ENCODE measurements at places on chromosomes 2 and 18.

DNA sequence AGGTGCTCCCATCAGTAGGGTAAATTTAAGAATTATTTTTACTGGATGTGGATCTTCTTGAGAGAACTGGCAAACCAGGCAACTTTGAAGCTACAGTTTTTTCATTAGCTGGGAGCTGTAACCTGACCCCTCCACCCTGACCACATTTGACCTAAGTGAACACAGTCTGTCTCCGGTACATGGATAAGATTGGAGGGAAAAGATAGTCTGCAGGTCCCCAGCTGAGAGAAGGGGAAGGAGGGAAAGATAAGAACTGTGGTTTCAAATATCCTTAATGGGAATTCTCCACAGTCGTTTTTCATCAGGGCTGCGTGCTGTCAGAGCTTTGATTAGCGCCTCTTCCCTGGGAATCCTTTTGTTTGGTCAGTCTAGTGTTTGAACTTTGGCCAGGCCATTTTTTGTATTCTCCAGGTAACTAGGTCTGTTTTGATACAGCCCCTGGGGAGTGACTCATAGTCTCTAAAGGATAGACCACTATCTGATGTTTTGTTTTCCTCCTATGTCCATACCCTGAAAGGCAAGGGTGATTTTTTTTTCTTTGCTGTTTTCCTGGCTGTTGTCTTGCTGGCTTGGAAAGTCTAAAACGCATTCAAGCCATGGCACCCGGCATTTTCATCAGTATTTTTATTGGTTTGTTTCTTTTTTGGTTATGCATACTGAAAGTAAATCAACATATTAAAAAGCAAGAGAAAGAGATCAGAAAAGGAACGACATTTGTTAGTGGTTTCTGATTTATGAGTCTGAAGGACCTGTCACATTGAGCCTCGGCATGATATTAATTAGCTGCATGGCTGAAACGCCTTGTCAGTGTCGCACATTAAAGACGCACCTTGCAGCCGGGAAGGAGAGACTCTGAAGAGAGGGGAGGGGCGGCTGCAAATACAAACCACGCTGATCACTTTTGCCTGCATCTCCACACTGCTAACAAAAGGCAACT, 183.4 kb upstream of the FN1 start:
- no peak for DNase-seq

DNA sequence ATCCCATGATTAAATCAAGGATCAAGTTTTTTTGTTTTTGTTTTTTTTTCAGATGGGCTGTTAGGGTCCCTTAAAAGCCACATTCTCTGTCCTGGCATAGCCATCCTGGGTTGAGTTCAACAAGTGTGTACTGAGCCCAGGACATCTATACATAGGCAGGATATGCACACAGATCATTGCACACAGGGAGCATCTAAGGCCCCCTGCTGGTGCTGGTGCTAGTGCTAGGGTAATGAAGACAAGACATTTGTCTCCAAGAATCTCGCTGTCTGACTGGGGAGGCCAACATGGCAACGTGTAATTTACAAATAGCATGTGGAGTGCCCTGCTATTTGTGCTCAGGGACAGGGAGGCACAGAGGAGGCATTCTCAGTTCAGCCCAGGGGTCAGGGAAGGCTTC, 124.5 kb downstream of the VAPA start:
- no peak for DNase-seq

GRCh38 chr18:69220529-69220928, 180.2 kb upstream of the DOK6 start:
- no peak for DNase-seq

DNA sequence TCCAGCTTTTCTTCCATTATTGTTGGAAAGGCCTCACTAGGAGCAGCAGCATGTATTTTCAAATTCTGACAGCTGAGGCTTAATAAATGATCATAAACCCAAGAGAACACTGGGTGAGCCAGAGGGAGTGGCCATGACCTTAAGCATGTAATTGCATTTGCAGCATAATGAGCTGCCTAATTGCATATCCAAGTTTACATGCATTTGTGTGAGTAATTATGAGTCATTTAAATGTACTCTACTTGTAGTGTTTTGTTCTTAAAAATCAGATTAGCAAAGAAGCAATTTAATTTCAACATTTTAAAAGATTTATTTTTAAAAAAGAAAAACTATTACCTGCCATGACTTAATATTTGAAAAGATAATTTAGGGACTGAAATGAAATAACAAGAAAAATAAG, 74.8 kb downstream of the NOL10 start:
- no peak for DNase-seq

DNA sequence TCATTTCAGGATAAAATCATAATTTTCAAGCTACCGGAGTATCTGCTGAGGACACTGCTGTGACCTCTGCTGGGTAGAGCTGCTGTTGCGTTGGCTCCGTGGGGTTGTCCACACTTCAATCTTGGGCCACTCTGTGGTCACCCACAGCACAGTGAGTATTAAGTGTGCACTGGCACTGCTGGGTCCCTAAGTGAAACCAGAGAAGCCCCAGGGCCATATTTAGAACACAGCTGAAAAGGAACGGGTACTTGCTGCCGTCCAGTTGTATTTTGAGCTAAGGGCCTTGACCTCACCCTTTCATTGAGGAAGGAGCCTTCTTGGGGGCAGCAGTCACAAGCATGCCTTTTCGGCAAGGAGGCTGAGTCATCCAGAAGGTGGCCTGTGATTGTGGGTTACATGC, 10.1 kb downstream of the SLC9A4 start:
- DNase-seq = no peak

GRCh38 chr18:755506-755905, 43.1 kb upstream of the ENOSF1 start:
- no peak for DNase-seq

DNA sequence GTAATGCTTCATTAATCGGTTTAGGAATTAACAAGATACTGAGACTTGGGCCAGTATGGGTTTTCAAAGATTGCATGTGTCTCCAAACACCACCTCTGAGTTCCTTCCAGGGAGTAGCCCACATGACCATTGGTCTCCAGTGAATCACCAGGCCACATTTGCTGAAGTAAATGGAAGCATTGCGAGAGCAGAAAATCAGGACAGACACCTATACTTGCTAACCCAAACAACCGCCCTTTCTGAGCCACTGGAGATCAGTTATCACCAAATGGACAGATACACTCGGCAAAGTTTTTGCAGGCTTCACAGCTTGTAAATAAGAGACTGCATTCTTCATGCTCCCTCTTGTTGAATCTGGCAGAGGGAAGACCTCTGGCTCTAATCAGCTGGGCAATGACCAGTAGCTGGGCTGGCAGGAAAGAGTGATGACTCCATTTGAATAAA, 40.9 kb downstream of the GATA6 start:
- DNase-seq = no peak

DNA sequence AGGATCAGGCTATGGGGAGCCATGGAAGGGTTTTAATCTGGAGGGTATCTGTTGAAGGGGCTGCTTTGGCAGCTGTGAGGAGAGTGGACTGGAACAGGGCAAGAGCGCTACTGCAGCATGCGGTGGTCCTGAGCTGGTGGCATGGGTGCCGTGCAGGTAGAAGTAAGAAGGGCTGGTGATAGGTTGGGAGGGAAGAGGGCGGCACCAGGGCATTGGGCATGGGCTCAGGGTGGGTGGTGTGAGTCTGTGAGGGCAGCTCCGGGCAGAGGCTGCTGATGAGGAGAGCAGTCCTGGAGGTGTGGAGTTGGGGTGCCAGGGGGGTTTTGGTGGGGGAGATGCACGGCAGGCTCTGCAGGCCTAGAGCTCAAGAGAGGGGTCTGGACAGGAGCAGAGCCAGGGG, 2.1 kb downstream of the ACTG2 start:
- DNase-seq = no peak

DNA sequence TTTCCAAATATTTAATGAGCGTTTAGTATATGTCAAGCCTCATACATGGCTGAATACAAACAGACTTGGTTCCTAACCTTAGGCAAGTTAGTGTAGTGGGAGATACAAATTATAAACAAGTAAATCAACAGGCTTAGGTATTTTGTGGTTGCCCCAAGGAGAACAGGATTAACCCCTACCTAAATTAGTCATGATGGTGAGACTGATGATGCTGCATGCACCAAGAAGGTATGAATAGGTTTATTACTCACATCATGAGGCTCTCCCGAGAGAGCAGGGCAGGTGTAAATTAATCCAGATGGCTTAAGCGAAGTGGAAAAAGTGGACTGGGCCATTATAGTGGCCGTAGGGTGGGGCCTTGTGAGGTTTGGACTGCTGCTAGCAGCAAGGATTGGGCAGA, 118.1 kb upstream of the GCFC2 start:
- no peak for DNase-seq

DNA sequence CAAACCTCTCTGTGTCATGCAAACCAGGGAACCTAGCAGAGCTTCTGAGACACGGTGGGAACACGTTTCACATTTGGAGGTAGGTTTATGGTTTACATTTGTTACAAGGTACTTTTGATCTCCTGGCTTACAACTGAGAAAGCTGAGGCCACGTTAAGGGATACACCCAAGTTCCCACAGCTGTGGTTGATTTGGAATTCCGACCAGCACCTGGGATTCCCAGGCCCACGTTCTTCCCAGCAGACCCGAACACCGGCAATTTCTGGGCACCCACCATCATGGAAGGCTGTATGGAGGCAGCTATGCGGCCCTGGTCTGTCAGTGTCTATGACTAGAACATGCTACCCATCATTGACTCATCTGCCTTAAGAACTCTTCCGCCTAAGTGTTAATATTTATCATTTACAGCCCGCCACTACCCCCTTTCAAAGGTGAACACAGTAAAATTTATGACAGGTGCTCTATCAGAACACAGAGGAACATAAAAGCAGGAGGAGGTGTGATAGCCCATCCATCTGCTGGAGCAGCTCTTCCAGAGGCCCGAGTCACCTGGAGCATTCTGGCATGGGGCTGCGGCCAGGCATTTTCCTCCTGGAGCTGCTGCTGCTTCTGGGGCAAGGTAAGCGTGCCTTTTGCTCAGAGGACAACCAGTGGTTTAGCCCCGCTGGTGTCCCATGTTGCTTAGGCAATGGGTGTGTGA, at the start of gene PLB1:
TSS of gene PLB1 (plus strand) at position 510 of the 700 bp plus-strand sequence. CDS start at position 565, 55 bp downstream.
- DNase-seq = no peak

- DNase-seq = no peak
These were observed 21.7 kb downstream of the INHBB start for GRCh38 chr2:120367649-120368048.

- DNase-seq = no peak
These were observed 62.2 kb downstream of the RBMS1 start for GRCh38 chr2:160431441-160431840.

- no peak for DNase-seq
These were observed 132.0 kb upstream of the CCDC195 start for GRCh38 chr2:224847961-224848850.

- no peak for DNase-seq
These were observed 364.2 kb downstream of the NYAP2 start for GRCh38 chr2:225763711-225764110.

DNA sequence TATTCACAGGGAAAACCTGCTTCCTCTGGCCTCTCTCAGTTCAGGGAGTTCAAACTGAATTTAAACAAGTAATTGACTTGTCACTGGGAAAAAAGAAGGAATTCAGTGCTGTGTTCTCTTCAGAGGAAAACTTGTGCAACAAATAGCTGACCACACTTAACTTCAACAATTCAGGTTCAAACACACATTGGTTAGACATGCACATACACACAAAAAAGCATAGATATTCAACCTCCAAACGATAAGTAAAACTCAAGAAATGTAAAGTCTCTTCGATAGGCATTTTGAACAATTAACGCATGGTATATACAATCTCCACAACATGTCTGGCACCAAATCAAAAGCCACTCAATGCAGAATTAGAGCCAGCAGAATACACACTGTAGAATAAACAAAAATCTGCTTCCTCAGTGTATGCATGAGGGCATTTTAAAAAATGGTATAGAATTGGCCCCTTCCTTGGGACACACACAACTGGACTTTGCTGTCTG, 269.0 kb downstream of the TCF4 start:
- DNase-seq = no peak

DNA sequence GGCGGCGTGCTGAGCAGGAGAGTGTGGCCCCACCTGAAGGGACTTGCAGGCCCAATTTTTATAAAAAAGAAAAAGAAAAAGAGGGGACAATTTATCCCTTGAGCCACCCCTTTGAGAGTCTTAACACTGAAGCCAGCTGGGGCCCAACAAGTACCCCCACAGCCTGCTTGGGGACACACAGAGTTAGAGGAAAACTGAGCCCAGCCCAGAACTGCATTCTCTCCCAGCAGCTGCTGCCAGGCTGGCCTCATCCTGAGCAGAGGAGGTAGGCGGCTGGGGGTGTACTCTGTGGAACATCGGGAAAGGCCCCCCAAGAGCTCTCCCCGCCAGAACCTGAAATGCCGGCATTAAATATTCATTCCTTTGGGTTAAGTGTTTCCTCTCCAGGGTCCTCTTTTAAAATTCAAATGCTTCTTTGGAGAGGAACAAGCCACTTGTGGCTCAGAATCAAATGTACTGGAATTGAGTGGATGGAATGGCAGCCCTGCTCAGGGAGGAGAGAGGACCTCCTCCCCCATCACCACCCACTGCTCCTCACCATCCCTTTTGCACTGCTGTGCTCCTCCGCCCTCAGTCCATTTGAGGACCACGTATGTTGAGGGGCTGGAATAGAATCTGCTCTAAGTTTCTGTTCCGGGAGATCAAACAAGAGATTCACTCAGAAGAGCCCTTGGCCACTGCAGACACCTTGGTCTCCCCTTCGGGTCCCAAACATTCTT, 45.6 kb downstream of the C1QL2 start:
- DNase-seq = no peak

GRCh38 chr18:14971461-14972185, 223.7 kb downstream of the ANKRD30B start:
- no peak for DNase-seq

DNA sequence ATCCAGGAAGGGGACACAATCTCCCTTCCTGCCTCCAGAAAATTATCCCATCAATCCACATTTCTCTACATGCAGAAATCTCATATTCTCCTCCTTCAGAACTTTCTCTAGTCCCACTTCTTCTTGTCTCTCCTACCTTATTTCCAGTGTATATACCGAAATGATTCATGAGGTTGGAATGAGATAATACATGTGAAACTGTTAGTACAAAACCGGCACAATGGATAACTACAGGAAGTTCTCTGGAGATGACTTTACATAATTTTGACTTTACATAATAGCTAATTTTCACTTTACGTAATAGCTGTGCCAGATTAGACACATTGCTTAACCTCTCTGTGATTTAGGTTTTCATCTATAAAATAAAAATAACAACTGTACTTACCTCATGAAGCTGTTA, 801.3 kb downstream of the ERBB4 start:
- no peak for DNase-seq

GRCh38 chr2:190637281-190637734, 11.6 kb upstream of the NAB1 start:
- no peak for DNase-seq
